ENCODE measurements at places on chromosomes 4 and X.

- DNase-seq: no peak
These were observed 340.8 kb upstream of the NDST4 start for GRCh38 chr4:115454228-115454627.

GRCh38 chr4:82371497-82371896 lies 2.3 kb downstream of the HNRNPD start:
- no peak for DNase-seq

- DNase-seq: no peak
These were observed 8.8 kb downstream of the ENPEP start for GRCh38 chr4:110484767-110485166.

DNA sequence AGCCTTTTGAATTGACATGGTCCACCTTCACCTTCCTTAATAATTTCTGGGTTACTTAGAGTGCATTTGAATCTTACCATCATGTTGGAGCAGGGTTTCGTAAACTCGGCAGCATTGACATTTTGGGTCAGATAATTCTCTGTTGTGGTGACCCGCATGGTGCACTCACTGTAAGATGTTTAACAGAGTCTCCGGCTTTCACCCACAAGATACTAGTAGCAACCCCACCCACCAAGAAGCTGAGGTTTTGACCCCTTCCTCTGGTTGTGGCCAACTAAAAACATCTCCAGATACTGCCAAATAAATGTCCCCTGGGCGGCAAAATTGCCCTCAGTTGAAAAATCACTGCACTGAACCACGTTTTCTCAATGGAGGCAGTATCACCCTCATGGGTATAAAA lies 62.7 kb downstream of the CHST7 start:
- DNase-seq: no peak

- no peak for DNase-seq
These were observed 320.6 kb upstream of the PPARGC1A start for GRCh38 chr4:24210332-24210902.

DNA sequence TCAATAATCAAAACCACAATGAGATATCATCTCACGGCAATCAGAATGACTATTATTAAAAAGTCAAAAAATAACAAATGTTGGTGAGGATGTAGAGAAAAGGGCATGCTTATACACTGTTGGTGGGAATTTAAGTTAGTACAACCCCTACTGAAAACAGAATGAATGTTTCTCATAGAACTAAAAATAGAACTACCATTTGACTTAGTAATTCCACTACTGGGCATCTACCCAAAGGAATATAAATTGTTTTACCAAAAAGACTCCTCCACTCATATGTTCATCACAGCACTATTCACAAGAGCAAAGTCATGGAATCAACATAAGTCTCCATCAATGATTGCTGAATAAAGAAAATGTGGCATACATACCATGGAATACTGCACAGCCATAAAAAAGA lies 278.1 kb upstream of the ARSJ start:
- DNase-seq: no peak

- no peak for DNase-seq
These were observed 53.1 kb downstream of the RASGEF1B start for GRCh38 chr4:81418572-81418971.

GRCh38 chr4:142155347-142155746 lies 519.0 kb downstream of the IL15 start:
- no peak for DNase-seq

- DNase-seq: no peak
These were observed 939.8 kb downstream of the GLUD2 start for GRCh38 chrX:121987163-121987562.

DNA sequence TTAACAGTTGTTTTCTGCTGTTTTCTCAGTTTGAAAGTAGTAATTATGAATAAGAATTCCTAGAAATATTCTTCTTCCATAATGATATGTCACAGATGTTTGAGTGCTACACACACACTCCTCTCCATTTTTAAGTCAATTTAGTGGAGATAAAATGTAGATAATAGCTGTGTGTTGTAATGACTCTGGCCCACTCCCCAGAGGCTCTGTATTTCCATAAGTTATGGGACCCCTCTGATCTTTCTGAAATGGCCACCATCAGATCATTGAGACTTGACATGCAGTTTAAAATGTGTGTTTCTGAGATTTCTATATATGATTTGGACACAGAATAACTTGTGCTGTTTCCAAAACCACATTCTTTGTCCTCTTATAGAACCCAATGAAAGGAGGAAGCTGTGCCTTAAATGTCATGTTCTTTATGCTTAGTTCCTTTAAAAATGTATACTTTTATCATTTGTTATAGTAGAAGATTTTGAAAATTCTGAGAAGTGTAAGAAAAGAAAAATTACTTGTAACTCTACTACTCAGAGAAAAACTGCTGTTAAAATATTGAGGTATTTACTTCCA lies 46.4 kb downstream of the GAB1 start:
- DNase-seq: no peak

GRCh38 chr4:138110815-138111214 lies 131.3 kb downstream of the SLC7A11 start:
- DNase-seq: no peak

DNA sequence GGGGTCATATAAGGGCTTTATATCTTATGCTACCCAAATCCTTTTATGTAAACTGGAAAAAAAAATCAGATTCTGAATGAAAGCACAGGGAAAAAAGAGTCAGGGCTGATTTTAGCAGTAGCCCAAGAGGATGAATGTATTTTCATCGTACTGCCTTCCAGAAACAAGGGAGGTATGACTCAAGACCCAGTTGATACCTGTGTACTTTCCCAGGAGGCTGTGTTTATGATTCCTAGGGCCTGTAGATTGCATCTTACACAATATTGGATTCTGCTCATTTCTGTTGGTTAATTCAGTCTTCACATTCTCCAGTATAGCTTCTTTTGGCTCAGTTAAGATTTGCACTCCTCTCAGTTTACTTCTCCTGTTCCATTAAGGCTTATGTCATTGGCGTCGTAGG lies 127.9 kb upstream of the LIMCH1 start:
- DNase-seq: no peak

DNA sequence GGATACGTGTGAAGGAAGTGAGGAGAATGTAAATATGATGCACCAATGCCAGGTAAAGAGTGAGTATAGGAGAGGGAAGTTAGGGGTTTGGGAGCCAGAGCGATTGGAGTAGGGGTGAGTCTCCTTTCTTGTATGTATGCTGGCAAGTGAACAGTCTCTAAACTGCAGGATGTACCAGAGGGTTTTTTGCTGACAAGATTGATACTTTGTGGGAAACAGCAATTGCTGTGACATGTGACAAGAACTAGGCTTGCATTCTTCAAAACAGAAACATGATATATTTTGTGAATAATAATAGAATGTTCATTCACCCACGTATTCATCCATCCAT lies 706 bp downstream of the CHIC1 start:
- DNase-seq: no peak

DNA sequence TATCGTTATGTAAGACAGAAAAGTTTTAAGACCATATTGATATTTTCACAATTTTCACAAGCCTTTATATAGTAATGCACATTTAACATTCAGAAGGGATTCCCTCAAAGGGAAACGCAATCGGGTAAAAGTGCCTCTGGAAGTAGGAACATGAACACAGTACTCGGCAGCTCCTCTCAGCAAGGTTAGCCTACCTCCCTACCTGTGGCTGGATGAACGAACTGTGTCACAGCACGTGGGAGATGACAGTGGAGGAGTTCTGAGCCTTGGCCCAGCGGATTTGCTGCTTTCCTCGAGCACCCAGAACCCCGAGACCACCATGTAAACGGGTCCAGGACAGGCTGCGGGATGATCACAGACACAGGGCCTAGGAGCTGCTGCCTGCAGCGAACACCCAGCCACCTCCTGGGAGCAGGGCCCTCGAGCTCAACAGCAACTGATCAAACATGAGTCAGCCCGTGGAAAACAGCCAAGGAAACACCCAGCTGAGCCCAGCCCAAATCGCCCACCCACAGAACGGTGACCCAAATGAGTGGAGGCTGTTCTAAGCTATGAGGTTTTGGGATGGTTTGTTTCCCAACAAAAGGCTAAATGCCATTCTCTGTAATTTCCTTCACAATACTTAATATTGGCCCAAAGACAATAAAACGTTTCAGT lies 30.4 kb downstream of the FAT1 start:
- DNase-seq: no peak

DNA sequence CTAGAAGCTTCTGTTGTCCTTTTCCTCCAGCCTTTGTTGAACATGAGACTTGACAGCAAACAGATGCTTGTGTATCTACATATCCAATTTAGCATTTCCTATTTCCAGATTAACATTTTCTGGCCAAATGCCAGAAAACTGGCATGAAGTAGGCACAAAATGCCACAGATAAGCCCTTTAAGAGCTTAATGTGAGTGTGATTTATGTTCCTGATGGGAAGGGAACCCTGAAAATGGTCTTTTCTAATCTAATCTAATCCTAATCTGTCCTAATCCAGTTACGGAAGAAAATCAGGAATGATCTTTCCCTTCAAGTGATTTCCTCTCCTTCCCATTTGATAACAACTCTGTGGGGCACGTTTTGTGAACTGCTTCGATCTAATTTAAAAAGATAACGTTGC lies 133.0 kb upstream of the C1QTNF7 start:
- DNase-seq: no peak

GRCh38 chr4:148239494-148239985 lies 202.7 kb downstream of the NR3C2 start:
- DNase-seq: no peak

GRCh38 chrX:39957816-39958566 lies 139.8 kb downstream of the BCOR start:
- no peak for DNase-seq

DNA sequence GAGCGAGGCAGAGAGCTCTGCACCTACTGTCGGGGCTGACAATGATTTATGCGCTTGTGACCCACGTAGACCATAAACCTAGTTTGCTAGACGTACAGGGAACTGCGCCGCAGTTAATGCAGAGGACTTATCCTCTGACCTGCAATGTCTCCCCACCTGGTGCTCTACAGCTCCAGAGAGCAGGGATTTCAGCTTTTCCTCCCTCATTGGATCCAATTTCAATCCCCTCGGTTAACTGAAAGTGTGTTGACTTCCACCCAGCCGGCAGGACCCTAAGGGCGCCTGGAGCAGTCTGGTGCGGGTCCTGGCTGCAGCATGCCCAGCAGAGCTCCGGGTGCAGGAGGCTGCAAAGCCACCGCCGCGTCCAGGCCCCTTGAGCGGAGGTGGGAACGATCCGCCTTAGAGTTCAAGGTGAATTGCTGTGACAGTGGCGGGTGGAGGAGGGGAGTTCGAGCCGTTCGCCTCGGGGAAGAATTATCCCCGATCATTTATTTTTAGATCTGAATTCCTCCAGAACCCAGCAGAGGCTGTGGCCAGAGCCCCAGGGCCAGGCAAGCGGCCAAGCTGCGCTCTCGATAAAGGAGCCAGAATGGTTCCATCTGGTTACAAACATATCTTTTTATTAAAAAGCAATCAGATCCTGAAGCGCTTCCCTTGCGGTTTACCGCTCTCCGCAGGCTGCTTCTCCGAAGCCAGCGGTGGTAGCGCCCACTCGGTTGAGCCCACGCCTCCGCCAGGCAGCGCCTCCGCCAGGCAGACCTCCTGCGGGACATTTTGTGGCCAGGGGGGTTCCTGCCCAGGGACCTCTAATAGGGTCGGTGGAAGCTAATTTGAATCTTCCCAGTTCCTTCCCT lies 66.0 kb downstream of the FBXO8 start:
- DNase-seq: no peak

Data from cerebellar nuclear complex (tissue), 1 donor.